ENCODE measurements at places on chromosomes 13 and 19.

- DNase-seq, result peak; percentile 86
Measured at GRCh38 chr19:8569066-8569771, 8.0 kb downstream of the MYO1F start.

DNA sequence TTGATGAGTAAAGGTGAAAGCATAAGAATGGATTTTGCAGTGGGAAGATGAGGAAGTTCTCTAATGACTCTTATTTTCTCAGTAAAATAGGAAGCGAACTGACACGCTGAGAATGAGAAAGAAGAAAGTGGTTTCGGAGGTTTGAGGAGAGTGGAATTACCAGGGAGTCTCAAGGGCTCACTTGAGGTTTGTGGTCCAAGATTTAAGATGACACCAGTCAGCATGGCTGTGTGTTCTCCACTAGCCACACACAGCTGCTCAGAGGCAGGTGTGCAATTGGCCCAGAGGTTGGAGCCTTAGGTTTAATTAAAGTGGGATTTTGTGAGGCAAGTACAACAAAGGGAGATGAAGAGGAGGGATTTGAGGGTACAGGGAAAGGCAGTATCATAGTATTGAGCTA lies 99.6 kb upstream of the NBEA start:
- DNase-seq, result no peak

GRCh38 chr13:93320942-93321341 lies 94.3 kb downstream of the GPC6 start:
- DNase-seq, result no peak

GRCh38 chr19:50703915-50704796 lies 15.4 kb downstream of the SHANK1 start:
- no peak for DNase-seq

GRCh38 chr19:48674921-48675824 lies 2.4 kb upstream of the NTN5 start:
- DNase-seq, result peak; percentile 55

- DNase-seq, result no peak
Measured at GRCh38 chr19:49214701-49215100, 57.1 kb downstream of the TRPM4 start.

- DNase-seq, result no peak
Measured at GRCh38 chr19:50626795-50627194, 12.9 kb downstream of the SYT3 start.

- DNase-seq, result peak; percentile 97
Measured at GRCh38 chr13:106418556-106418955, 116.9 kb downstream of the EFNB2 start.

GRCh38 chr13:112574834-112575613 lies 12.9 kb downstream of the TUBGCP3 start:
- no peak for DNase-seq

DNA sequence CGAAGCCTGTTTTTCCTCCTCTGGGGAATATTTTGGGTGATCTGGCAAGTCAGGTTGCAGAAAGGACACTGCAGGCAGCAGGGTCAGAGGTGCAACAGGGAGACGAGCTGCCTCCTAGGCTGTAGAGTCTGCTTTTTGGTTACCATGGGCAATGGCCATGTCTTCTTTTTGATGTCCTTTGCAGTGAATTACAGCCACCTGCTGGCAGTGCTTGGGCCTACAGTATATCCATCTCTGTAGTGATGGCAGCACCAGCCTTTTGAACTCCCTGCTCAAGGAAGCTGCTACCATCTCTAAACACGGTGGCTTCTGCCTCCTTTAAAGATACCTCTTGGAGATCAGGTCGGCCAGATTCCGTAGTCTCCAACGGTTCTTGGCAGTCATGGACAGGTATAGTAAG lies 73.9 kb downstream of the WTIP start:
- no peak for DNase-seq

DNA sequence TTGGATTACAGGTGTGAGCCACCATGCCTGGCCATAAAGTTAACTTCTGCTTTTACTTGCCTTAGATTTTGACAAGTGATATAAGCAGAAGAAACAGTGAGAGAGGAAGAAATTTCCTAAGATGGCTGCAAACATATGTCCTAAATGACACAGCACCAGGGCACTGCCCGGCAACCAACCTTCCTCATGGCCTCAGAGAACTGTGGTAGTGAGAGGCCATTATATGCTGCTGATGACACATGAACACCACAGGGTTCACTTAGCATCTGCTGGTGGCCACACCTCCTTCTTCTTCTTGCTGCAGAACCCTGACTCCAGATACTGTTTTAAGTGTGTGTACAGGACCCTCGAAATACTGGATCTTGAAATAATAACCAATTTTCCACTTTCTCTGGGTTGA lies 88.2 kb downstream of the KCTD12 start:
- DNase-seq, result no peak

DNA sequence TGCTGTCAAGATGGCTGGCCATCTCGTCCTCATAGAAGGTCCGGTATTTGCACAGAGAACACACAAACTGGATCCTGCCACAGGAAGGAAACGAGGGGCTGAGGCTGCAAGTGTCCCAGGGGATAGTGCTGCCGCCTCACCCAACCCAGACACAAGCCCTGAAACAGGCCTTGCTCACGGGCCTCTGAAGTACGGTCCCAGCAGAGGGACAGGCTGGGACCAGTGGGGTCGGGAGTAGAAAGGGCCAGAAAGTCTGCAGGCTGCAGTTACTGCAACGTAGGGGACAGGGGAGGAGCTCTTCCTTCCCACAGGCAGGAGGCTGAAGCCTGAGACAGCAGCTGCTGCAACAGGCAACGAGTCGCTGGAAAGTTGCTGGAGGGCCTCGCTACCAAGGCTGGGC lies 18.2 kb upstream of the AKAP8 start:
- DNase-seq, result no peak

GRCh38 chr19:54107876-54108490 lies 5.3 kb downstream of the NDUFA3 start:
- no peak for DNase-seq

DNA sequence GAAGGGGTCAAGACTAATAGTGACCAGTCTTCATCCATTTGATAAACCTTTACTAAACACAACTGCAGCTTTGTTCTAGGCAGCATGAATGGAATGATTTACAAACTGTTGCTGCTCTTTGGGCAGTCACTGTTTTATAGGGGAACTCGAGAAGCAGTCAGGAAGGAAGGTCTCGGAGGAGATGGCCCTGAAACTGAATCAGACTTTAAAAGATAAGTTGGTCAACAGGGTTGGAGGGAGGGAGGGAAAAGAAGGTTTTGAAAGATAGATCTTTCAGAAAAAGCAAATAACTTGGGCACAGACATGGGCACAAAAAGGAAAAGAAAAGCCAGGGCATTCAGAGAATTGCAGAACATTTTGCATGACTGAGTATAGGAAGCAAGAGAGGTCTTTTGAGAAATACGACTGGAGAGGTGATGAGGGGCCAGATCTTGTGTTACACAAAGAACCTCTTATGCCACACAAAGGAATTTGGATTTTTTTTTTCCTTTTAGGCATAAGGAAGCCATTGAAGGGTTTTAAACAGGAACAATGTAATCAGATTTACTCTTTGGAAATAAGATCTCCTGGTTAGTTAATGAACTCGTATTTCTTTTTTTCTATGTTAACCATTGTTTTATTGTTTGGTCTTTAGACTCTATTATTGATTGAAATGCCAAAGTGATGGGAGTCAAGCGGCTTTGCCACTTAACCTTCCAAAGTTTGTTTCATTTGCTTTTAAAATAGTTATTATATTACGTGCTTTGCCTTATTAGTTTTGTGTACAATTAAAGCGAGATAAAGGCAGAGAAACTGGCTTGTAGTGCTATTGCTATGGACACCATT lies 37.5 kb upstream of the SACS start:
- no peak for DNase-seq

DNA sequence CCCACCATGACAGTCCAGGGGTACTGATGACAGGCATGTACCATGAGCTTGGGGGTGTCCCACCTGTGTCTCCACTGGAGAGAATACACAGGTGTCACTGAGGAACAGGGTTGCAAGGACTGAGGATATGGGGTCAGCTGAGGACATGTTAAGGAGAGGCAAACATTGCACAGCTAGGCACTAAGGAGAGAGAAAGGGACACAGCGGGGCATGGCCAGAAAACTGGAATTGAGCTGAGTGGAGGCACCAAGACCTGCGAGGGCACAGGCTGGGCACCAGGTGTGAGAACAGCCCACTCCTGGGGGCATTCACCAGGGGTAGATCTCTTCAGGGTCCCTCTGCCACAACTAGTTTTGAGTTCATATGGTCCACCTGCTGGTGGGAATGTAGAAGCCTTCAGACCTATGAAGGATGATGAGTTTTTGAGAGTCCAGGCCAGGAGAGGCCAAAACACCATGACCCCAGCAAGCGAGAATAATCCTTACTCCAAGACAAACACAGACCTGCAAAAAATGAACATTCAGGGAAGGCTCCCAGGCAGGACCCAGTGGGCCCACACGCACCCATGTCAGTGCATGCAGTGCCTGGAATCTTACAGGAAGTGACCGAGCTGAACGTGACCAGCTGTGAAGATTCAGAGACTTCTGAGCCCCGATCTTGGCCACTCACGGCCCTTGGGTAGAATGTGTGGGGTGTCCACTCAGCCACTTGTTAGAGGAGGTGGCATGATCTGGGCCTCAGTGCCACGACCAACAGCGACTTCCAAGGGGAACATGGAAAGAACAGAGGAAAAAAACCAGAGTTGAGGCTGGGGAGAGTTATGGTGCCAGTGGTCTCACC lies 1.4 kb upstream of the ZNF584 start:
- DNase-seq, result no peak

DNA sequence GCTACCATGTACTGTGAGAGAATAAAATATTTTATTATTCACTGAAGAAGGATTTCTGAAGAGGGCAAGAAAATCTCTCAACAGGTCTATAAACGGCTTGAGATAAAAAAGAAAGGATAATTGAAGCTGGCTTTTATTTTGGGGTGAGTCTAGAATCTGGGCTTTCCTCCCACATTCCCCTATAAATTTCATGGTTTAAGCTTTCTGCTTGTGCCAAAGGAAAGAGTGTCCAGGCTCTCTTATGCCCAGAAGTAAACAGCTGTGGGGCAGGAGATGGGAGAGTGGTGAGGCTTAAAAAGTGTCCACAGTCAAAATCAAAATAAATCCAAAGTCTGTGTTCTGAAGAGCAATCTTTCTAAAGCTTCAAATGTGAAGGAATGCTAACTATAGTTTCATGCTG lies 942.2 kb upstream of the MIR17HG start:
- no peak for DNase-seq

GRCh38 chr13:27130979-27131623 lies 40.5 kb downstream of the USP12 start:
- no peak for DNase-seq

DNA sequence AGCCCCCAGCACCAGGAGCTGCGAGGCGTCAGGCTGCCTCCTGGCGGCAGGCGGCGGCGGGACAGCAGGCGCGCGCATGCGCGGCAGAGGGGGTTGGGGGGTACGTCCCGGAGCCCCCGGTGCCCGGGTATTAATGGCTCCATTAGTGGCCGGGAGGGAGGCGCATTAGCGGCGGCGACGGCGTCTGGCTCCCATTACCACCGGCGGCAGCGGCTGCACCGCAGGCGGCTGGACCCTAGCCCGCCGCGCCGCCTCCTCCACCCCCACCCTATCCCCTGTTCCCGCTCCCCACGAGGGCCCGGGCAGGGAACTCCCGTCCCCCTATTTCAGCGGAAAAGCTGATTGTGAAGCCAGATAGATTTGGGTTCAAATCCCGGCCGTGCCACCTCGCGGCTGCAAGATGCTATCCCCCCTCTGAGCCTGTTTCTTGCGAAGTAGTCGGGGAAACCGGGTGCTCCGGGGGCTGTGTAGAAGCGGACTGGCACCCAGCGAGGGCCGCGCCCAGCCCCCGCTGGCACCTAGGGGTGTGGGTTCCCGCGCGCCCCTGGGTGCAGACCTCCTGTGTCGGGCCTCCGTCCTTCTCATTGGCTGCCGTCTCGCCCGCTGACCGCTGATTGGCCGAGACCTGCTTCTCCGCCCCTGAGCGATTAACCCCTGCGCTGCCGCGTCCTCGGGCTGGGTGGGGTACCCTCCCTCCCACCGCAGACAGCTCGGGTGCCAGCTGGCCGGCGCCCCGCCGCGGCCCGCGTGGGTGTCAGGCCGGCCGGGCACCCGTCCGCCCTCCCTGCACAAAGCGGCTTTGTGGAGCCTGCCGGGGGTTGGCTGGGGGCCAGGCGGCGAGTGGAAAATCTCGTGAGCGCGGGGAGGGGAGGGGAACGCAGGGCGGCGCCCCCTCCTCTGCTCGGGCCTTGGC lies 11.1 kb downstream of the CIC start:
- DNase-seq, result peak; percentile 81

GRCh38 chr19:47283405-47284059 lies 8.8 kb downstream of the INAFM1 start:
- no peak for DNase-seq

- DNase-seq, result peak; percentile 86
Measured at GRCh38 chr19:55624109-55625003, at the start of gene ZNF784. TSS of gene ZNF784 (minus strand) at chr19:55624566. CDS start at chr19:55624561, 5 bp downstream.

DNA sequence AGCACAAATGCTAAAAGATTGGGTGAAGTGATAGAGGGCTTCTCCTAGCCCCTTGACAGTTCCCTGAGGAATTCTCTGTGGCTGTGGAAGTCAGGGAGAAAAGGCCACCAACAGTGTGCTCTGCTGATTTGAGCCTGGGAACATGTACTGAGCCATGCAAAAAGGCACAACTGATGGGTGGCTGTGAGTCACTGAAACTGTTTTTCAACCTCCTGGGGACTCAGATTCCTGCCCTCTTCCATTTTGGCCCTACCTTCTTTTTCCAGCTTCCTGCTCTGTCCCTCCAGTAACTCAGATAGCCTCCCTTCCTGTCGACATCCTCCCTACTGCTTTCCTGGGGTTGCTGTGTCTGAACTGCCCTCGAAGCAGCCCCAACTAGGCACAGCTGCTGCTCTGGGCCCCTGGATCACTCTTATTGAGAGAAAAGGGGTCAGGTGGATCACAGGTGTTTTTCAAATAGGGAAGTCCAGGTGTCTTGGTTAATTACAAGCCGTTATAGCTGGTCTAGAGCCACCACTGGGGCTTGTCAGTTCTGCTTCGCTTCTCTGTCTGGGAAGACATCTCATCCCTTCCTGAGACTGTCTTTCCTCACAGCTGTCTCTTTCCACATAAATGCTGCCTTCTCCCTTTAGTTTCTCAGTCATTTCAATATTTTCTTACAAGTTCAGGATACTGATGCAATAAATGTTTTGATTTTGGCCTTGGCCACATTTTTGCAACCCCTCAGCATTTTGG lies 13.7 kb downstream of the FAM124A start:
- no peak for DNase-seq

GRCh38 chr13:58712191-58712590 lies 1080.6 kb downstream of the PCDH17 start:
- no peak for DNase-seq

DNA sequence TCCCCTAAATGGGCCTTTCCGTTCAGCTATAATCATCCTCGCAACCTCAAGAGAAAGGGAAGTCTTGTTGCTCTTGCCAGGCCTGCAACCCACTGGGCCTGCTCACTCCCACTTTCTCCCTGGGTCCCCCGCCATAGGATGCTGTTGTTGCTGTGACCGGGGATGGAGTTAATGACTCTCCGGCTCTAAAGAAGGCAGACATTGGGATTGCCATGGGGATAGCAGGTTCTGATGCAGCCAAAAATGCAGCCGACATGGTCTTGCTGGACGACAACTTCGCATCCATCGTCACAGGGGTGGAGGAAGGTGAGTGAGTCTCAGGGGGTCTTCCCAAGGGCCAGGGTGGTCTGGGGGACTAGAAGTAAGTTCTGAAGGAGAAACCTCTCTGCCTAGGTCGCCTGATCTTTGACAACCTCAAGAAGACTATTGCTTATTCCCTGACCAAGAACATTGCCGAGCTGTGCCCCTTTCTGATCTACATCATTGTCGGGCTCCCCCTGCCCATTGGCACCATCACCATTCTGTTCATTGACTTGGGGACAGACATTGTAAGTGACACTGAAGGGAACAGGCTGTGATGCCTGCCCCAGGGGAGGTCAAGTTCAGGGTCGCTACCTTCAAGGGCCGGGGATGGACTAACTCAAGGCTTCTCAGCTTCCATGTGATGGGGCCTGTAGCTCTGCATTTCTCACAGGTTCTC lies 26.8 kb downstream of the ATP12A start:
- DNase-seq, result no peak

Data from fibroblast of skin of left quadriceps (primary cell).